Suppressor macrophage treated with lipopolysaccharide for 4 hours (primary cell): ENCODE measurements at places on chromosomes 6 and 20.

- DNase-seq, result no peak
Observed at GRCh38 chr20:18090044-18090443, 32.3 kb upstream of the OVOL2 start.

- DNase-seq, result no peak
Observed at GRCh38 chr6:152600022-152600421, 37.1 kb downstream of the SYNE1 start.

DNA sequence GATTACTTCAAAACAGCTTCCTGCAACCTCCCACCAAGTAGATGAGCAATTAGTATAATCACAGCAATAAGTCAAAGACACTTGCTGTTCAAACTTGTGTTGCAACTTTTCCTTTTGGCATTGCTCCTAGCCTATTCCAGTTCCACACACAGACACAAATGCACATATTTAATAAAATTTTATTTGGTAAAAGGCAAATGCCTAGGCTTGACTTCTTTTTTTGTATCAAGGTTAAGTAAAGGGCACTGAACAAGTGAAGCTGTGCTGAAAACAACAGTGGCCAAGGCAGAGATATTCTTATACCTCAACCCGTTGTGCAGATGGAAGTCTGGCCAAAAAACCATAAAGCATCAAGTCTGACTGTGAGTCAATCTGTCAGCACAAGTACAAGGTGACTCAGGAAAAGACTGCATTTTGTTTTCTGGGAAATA is 708.4 kb upstream of the CITED2 start:
- peak; percentile 25 for DNase-seq

- DNase-seq, result no peak
Observed at GRCh38 chr20:7836076-7836475, 104.2 kb downstream of the HAO1 start.

GRCh38 chr20:61801065-61801360 is 264.7 kb downstream of the TAF4 start:
- no peak for DNase-seq

GRCh38 chr20:31863296-31864085 is 6.8 kb downstream of the DUSP15 start:
- no peak for DNase-seq

DNA sequence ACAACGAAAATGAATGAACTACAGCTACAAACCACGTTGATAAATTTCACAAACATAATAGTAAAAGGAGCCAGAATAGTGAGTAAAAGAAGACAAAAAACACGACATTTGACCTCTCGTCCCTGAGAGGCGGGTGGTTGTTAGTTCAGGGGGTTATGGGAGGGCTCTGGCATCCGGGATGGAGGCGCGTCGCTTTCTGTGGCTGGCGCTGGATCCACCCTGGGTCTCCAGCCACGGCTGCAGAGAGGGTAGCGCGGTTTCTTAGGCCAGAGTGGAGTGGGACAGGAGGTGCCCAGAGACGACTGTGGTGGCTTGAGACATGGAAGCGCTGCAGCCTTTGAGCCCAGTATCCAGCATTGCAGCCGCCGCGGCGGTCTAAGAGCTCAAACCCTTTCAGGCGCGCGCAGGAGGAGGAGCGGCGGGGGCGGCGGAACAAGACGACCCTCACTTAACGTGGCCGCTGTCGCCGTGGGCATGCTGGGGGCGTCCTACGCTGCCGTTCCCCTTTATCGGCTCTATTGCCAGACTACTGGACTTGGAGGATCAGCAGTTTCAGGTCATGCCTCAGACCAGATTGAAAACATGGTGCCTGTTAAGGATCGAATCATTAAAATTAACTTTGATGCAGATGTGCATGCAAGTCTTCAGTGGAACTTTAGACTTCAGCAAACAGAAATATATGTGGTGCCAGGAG is 3.7 kb upstream of the ZSCAN23 start:
- no peak for DNase-seq

GRCh38 chr6:65064844-65065243 is 642.2 kb downstream of the EYS start:
- DNase-seq, result no peak

DNA sequence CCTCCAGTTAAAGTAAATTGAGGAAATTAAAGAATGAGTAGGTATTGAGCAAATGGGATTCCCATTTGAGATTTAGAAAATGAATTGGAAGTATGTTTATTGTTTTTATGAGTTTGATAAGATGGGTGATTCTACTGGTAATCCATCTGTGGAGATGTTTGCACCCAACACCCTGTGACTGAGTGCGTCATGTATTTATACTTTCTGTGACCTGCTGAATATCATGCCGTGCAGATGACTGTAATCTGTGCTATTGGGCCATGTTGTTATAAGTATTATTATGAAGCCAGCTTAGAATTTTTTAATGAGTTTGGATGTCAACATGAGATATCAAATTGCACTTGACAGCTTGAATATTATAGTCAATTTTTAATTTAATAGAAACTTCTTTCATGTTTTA is 17.7 kb downstream of the FAM83B start:
- DNase-seq, result no peak

- DNase-seq, result no peak
Observed at GRCh38 chr20:36736451-36737182, 9.3 kb downstream of the NDRG3 start.

- no peak for DNase-seq
Observed at GRCh38 chr20:45919542-45920399, 7.8 kb upstream of the PLTP start.

GRCh38 chr6:90202156-90202555 is 94.5 kb downstream of the BACH2 start:
- no peak for DNase-seq

DNA sequence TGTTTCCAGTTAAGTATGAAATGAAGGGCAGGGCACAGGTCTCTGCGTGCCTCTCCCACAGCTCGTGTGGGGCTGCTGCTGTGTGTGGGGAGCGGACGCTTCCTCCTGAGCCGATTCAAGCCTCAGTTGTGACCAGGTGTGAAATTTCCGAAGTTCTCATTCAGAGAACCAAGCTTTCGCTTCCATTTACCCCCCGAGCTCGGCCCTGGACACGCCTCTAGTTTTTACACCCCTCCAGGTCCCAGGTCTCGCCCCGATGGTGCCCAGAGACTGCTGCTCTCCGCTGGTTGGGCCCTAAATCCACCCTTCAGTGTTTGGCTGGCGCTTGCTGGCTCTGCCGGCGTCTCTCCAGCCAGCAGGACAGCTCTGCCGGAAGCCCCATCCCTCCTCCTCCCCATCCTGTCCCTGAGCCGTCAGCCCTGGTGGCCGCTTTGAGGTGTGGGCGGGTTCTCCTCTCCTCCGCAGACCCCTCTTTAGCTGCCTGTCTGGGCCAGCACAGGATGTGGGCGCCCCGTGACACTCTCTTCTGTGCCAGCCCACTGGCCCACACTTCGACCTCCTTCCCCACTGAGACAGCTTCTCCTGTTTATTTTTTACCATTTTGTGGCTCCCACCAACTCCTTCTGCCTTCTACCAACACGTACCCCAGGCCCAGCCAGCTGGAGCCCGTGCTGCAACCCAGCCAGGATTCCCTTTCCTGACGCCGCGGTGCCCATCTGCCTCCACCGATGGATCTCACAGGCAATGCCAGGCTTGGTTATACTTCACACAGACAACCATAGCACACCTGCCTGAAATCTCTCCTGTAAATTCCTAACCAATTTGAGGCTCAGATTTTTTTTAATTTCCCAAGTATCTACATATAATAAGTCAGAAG is 142.8 kb downstream of the DLL1 start:
- no peak for DNase-seq

- no peak for DNase-seq
Observed at GRCh38 chr6:41739041-41739440, 3.6 kb upstream of the TFEB start.

DNA sequence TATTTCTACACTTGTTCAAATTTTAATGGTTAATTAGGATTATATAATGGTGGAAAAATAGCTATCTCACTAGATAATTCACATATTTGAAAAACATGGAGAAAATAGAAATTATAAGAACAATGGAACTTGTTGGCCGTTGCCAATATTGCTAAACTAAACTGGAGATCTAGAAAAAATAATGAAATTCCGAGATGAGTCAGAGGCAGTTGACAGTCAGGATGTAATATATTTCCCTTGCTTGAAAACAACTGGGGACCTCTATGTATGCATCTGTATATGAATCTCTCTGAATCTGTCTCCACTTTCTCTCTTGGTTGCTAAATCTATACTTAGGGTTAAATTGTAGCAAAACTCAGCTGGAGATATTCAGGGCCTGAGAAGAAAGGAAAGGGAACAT is 1108.2 kb upstream of the GJE1 start:
- DNase-seq, result no peak

DNA sequence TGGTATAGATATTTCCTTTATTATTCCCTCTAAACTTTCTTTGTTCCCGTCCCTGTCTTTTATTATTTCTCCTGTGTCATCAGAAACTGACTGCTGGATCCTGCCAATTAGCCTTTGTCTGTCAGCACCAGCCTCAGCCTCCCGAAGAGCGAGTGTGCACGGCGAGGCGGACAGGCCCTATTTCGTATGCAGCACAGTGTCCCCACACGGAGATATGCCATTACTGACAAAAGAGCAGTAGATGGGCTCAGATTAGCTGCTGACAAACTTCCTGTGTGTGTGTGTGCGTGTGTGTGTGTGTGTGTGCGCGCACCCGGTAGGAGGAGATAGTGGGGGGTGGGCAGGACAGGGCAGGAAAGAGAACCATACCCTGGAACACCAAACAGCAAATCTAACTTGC is 99.5 kb upstream of the ZFP64 start:
- no peak for DNase-seq

GRCh38 chr6:129662406-129662766 is 47.6 kb downstream of the ARHGAP18 start:
- DNase-seq, result no peak

GRCh38 chr20:45390931-45391330 is 12.8 kb upstream of the TP53TG5 start:
- no peak for DNase-seq

- peak; percentile 87 for DNase-seq
Observed at GRCh38 chr6:12637960-12638641, 78.5 kb upstream of the PHACTR1 start.

DNA sequence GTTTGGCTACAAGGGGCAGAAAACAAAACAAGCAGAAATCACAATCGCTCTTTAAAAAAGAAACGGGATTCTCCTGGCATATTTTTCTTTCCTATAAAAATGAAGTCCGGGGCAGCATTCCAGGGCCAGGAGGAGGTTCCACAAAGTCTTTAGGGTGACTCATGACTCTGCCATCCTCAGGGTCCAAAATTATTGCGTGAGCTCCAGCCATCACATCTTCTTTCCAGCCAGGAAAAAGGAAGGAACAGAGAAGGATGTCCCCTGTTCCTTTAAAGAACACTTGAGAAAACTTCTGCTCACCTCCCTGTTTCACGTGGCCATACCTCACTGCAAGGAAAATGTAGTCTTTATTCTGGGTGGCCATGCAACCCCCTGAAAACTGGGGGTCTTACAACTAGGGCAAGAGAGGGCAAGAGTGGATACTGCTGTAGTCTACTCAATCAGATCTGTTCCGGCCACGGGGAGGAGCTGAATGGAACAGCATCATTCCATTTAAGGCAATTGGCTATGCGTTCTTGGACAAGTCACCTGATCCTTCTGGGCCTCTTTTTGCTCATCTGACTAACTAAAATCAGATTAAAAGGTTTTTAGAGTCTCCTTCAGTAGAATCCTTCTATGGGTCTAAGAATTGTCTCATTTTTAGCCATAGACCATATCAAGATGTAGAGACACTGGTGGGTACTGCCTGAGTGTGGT is 49.4 kb downstream of the CTCFL start:
- DNase-seq, result no peak

- DNase-seq, result no peak
Observed at GRCh38 chr20:62158088-62158400, 14.5 kb downstream of the SS18L1 start.

DNA sequence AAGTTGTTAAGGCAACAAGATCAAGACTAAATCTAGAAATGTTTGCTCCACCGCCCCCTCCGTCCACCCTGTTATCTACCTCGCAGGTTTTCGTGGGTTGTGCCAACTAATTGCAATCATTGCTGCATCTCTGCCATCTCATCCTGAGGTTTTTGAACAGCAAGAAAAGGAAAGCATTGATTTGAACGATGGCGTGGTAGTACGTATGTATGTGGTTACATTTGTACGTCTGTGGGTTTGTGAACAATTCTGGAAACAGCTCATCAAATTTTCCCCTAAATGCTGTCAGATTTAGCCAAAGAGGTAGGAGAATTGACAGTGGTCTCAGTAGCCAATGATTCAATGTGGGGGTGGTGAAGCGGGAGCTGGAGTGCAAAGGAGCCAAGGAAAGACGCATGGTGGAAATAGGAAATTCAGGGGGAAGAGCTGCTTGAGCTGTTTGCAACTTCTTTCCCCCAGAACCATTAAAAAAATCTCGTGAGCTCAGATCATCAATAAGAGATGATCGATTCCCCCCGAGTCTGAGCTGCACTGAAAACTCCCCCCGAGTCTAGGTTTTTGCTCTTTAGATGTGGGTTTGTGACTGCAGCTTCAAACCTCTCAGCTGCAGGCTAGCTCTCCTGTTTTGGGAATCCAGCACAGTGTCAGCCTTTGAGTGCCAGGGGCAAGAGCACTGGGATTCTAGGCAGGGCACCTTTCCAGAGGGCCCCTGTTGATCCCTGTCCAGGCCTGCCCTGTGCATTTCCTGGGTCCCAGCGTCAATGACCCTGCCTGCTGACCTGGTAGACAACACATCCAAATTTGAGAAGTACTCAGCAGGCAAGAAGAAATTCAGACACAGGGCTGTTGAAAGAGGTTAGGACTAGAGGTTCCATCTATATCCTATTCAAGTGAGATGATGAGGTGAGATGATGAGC is 72.6 kb upstream of the LY86 start:
- peak; percentile 23 for DNase-seq

GRCh38 chr6:170091639-170092579 is 199.0 kb downstream of the DLL1 start:
- no peak for DNase-seq

DNA sequence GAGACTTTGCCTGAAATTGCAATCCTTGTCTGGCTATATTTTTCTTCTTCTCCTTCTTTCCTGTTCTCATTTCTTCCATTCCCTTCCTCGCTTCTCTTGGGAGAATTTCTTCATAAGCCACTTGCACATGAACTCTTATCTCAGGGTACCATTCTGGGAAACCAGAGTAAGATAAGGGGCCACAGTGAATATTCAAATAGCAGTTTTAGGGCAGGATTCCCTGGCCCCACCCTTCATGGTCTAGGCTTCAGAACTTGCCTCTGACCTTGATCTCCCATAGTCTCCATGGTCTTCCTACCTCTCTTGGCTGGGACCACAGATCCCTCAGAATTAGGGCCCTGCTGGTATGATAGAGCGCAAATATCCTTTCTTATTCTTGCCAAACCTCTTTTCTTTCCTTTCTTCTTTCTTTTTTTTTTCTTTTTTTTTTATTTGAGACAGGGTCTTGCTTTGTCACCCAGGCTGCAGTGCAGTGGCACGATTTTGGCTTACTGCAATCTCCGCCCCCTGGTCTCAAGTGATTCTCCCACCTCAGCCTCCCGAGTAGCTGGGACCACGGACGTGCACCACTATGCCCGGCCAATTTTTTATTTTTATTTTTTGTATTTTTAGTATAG is 123.0 kb upstream of the CITED2 start:
- no peak for DNase-seq

GRCh38 chr20:56160956-56161355 is 87.6 kb upstream of the MC3R start:
- no peak for DNase-seq
